ENCODE measurements at places on chromosomes 6 and 20.

DNA sequence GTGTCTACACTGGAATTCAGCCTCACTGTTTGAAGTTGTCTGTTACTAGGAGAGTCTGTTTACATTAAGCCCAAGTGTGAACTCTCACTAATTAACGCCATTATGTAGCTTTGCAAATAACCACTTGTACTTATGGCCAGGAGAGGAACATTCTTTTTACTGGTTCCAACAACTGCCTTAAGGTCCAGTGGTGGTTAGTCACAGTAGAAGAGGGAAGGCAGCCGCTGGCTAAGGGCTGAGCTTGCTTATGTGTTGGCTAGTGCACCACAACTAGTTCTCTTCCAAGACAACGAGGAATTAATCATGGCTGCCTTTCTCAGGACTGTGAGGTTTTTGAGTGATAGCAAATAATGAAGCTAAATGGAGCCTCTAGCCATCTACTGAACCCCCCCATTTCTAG, 14.9 kb upstream of the SLC22A23 start:
- no peak for DNase-seq

DNA sequence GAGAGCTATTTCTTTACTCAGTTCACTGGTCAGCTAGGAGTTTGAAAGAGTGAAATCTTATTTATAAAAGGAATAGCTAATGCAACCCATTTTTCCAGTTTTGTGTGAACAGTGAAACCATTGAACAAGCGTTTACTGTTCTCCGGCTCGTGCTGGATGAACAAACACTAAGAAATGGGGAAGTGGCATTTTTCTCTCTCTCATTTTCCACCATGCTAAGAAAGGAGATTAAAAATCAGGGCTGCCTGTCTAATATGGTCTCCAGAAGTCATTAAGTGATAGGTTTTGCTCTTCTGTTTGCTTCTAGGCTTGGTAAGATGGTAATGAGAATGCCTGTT, 774 bp upstream of the SFT2D1 start:
- DNase-seq, result no peak

DNA sequence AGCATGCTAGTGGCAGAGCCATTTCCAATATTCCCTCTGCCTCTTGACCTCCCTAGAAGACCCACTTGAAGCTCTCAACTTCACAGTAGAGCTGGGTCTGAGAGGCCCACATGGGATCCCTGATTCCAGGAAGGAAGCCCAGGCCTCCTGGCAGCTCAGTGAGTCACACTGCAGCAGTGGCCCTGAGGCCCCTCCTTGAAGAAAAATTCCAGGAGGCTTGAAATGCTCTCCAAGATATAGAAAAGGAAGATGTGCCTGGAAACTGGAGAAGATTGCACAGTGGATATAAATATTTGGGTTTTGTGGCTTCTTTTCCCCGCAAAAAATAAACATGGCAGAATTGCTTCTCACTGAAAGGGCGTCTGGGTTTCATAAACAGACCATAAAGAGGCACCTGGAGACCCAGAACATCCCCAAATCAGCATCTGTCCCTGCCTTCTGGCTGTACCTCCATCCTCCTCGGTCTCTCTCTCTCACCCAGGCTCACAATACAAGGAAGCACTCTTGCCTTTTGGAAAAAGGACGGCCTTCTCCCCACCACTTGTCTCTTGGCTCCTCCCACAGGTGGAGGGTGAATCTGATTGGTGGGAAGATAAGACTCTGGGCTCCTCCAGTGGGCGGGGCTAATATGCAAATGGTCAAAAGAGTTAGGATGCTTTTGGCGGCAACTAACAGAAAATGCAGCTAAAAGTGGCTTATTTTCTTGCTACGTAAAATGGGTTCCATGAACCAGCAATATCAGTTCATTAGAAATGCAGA, 200.0 kb upstream of the SULF2 start:
- no peak for DNase-seq

GRCh38 chr20:44056010-44056698, 130.8 kb downstream of the JPH2 start:
- peak; percentile 61 for DNase-seq

GRCh38 chr6:9646342-9647070, 768.4 kb downstream of the TFAP2A start:
- no peak for DNase-seq

DNA sequence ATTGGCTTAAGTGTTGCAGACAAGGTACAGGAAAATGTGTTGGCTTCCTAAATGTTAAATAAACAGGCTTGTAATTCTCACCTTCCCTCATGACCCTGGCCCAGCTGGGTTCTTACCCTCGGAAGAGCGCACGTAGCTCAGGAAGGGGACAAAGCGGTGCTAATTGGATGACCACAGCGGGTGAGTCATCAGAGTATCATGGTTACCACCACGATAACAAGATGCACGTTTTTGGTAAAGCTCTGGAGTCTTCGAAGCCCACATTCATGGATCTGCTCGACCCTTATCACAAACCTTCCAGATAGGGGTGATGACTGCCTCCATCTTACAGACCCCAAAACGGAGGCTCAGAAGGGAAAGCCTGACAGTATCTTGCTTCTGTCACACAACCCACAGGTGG, 32.8 kb downstream of the APCDD1L start:
- no peak for DNase-seq

DNA sequence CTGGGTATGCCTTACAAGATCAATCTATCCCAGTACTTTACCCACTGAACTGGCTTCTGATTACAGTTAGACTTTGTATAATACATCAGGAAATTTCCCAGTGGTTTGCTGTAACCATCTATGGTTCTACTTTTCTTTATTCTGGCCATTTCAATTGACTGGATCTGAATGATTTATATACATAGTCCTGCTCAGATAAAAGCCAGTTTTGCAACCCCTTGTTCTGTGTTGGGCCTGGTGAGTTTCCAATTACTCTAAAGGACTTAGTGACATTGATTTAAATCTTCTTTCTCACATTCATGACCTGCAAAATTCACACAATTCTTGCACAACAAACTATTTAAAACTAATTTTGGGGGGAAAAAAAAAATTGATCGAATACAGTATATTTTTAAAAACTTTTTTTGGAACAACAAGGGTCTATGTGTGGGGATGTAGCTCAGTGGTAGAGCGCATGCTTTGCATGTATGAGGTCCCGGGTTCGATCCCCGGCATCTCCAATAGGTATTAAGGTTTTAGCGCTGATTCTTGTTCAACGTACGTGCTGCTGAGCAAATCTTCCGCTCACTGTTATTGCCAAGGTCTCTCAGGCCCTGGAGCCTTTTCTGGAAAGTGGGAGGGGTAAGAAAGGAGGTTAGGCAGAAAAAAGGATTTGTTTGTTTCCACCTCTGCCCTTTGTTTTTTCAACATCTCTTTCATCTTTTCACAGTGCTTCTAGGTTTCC, 117.5 kb downstream of the GPX5 start:
- no peak for DNase-seq

DNA sequence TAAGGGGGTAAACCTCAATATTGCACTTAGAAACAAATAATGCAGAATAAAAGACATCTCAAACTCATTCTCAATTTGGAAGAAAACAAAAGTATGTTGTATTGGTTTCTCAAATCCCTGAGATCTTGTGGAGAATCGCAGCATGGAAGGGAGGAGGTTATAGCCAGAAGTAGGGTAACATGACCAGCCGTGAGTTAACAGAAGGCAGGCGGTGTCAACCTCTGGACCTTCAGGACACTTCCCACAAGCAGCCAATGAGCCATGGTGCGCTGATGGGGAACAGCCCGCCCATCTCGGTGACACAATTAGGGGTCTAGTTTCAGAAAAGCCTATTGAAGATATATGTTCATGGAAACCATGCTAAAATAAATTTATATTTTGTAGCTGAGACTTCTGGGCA, 98.4 kb downstream of the ALDH8A1 start:
- DNase-seq, result no peak

- DNase-seq, result no peak
Measured at GRCh38 chr6:135644394-135644793, 146.9 kb upstream of the AHI1 start.

Data from CD4-positive, alpha-beta T cell treated with Interleukin-6 at 100 ng/mL for 8 hours (primary cell).